Stimulated activated CD4-positive, alpha-beta T cell treated with anti-CD3 and anti-CD28 coated beads, Interleukin-15, amount 100 ng/mL, for 1 hour (primary cell): ENCODE measurements at places on chromosomes 2 and 18.

- no peak for DNase-seq
These were observed 123.5 kb downstream of the ATAD2B start for GRCh38 chr2:23803264-23803964.

DNA sequence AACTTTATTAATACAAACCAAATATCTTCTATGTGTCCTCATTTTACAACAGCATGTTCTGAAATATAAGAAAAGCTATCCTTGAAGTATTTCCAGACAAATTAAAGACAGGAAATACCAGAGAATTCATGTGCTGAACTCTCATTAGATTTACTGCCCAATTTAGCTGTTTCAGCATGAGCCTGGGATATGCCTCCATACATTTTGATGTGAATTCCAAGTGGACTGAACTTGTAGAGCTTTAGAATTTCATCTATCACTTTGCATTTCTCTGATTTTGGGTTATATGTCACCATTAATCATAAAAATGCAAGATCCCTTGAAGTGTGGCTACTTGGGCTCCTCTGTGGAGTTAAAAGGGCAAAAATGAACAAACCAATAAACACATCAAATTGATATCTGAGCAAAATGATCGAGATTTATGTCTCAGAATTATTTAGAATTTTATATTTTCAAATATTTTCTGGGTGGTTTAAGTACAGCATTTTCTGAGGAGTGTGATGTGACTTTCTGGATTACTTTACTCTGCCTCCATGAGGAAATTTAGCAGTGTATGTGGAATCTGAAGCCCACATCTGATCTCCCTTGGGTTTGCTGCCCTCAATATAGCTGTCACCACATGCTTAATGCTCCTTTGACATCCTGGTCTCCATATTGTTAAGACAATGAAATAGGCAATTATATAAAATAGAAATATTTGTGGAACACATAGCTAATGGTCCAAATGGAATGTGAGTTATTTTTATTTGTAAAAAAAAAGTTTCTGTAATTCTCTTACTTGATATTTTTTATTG lies 206.6 kb upstream of the RBMS1 start:
- no peak for DNase-seq

GRCh38 chr18:5574843-5575242 lies 31.0 kb upstream of the EPB41L3 start:
- no peak for DNase-seq

DNA sequence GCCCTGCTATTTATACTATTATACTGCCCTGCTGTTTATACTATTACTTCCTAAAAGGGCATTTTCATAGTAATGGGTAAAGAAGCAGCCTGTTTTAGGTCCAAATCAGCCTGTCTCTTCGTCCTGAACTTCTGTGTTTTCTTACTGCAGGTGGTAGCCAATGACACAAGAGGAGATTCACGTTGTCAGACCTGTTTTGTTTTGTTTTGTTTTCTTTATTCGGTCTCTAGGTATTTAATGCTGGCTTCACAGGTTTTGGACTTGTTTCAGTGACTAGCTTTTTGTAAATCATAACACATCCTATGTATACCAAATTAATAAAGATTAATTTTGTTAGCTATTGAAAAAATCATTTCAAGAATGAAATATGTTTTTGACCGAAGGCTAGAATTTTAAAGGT lies 116.4 kb downstream of the MAP3K20 start:
- DNase-seq: no peak

GRCh38 chr18:74114116-74114515 lies 33.5 kb downstream of the FBXO15 start:
- DNase-seq: no peak

GRCh38 chr18:44799907-44800421 lies 119.3 kb downstream of the SETBP1 start:
- DNase-seq: no peak

DNA sequence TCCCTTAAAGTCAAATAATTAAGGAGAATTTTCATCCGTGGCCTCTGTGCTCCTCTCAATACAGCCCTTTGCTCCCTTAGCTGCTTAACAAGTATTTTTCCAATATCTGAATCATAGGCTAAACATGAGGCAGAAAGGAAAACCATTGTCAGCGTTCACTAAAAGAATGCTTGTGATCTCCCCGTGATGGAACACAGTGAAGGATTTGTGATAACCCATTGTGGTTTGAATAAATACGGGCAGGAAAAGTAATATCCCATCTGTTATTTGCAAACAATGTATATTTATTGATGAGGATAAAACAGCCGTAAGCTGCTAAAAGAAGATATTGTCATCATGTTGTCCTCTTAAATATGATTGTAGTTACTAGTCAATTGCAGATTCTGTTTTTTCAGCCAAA lies 258.1 kb downstream of the NAPG start:
- no peak for DNase-seq

DNA sequence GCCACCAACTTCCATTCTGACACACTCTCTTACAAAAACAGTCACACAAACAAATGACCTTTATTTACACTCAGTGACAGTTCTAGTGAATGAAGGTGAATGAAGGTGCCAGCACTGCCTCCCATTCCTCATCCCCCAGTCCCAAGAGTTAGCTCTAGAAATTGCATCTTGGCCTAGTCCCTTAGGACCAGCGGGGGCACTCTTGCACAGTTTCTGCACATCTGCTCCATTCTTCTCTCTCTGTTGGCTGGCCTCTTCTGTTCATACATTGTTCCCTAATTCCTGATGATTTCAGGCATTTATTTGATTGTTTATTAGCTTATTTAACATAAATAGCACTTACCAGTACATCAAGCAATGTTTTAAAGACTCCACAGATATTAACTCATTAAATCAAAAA lies 30.9 kb downstream of the GAREM1 start:
- no peak for DNase-seq

DNA sequence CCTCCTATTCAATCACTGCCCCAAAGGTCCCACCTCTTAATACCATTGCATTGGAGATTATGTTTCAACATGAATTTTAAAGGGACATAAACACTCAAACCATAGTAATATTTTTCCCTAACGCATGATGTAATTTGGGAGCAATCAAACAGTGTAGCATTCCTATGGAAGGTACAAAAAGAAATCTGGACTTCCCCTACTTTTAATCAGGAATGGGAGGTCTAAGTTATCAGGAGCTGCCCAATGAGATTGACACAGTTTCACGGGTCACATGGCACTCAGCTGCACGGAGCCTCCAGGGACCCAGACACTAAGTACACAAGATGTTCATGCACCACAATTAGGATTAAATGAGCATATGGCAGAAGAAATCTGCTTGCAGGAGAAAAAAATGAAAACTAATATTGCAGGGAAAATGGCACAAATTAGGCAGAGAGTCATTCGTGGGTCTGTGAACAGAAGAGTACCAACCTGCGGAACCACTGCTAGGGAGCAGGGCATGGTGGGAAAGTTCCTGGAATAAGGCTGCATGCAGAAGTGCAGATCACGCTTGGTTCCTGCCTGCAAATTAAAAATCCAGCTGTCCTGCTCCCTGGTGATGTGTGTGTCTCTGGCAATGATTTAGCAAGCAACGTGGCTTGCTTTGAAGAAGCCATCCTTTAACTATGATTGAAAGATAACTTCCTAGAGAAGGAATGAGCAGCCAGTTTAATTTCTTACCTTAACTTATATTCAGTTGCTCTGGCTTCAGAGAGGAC lies 326.6 kb upstream of the ID2 start:
- no peak for DNase-seq

GRCh38 chr2:143193121-143193520 lies 63.9 kb downstream of the ARHGAP15 start:
- DNase-seq: no peak

DNA sequence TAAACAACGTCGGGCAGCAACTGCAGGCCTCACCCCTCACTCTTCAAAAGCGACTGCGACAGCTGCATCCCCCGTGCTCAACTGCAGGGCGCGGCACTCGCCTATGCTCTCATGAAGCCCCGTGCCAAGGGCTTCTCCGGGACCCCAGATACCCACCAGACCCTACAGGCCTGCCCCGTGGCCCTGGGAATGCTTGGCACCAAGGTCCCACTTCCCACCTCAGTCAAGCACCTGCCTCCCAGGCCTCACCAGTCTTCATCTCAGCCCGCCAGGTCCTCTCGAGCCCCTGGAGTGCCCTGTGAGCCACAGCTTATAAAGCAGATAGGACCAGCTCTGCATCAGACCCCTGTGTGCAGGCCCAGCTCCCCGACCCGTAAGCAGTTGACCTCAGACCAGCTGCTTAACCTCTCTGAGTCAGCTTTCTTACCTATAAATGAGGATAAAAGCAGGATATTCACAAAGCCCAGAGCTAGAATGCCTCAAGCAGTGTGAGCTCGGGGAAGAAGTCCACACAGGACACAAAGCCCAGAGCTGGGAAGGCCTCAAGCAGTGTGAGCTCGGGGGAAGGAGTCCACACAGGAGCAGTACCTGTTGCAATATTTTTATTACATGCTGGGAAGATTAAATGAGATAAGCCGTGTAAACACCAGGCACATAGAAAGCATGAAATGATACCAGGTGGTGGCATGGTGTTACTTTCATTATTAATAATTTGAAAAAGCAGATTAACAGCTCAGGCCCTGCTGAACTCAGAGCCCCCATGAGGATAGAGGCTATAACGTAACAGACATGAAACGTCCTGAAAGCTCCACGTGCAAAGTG lies 96.9 kb downstream of the HDAC4 start:
- DNase-seq: no peak

DNA sequence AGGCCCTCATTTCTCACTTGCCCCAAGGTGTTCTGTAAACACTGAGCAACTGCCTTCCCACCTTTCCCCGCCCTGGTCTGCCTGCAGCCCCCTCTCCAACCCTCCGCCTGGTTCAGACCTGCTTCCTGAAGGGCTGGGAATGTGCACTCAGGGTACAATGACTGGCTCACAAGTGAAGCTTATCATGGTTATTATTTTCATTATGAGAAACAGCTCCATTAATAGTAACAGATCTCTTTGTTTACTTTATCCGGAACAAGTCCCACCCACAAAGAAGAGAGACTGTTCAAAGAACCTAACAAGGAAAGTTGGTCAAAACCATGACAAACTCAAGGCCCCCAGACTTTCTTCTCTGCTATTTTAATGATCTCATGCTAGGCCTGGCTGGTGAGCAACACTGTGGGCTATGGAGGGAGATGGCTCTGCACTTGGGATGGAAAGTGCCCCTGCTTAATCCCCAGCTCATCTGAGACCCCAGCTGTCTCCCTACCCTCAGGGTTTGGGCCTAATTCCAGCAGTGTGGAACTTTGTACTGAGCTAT lies 36.7 kb downstream of the ARHGAP25 start:
- DNase-seq: no peak

GRCh38 chr2:83674050-83674449 lies 785.0 kb downstream of the SUCLG1 start:
- no peak for DNase-seq

DNA sequence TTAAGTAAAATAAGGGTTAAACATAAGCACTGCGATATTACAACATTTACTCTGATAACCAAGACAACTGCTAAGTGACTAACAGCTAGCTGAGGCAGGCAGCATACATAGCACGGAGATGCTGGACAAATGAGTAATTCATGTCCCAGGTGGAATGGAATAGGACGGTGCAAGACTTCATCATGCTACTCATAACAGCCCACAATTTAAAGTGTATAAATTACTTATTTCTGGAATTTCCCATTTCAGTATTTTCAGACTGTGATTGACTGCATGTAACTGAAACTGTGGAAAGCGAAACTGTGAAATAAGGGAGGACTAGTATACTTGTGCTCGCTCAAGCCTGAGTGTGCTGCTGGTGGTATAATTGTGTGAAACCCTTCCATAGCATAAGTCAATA lies 12.9 kb downstream of the IER3IP1 start:
- no peak for DNase-seq

- no peak for DNase-seq
These were observed 4.4 kb downstream of the VAMP5 start for GRCh38 chr2:85588645-85589044.

- no peak for DNase-seq
These were observed 95.7 kb downstream of the FAM161A start for GRCh38 chr2:61758159-61758558.

DNA sequence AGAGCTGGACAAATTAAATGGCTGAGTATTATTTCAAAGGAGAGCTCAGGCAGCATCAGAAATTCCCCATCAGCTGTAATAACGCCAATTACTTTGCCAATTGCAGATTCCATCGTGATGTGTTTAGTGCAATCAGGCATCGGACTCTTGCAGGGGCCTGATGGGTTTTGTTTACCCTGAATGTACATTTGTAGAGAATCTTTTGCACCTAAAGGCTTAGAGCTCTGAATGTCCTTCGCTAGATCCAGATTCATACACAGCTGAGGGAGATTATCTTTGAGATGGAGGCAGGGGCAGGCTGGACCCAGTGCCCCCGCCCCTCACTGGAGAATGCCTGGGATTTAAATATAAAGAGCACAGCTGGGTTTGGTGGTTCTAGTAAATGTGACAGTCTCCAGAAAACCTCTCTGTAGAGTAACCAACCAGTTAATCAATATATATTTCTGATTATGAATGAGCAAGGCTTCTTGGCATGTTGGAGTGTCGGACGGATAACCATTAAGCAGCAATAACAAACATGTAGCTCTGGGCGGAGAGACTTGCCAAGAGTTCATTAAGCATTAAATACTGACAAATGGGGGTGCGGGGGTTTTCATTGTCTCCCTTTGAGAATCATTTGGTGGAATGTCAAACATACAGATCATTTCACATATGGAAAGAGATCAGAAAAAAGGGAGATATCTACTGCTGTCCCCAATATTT lies 200.9 kb downstream of the SETBP1 start:
- no peak for DNase-seq

DNA sequence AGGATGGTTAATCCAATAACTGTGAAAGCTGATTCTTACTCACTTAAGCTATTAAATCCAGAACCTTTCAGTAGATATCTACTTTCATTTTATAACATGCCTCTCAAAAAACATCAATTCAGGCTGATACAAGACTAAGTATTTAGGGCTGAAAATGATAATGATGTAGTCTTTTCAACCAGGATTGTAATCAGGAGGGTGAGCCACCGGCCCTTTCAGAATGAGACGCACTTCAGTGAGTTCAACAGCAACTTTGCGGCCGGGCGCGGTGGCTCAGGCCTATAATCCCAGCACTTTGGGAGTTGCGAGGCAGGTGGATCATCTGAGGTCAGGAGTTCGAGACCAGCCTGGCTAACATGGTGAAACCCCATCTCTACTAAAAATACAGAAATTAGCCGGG lies 30.4 kb downstream of the RBMS1 start:
- DNase-seq: no peak

- no peak for DNase-seq
These were observed at the start of gene ATP6V1C2 for GRCh38 chr2:10721396-10722251. Gene ATP6V1C2 (plus strand): TSS chr2:10721630. CDS start chr2:10722850, 1,220 bp downstream.

- DNase-seq: no peak
These were observed 2.7 kb downstream of the AGXT start for GRCh38 chr2:240871071-240871958.

DNA sequence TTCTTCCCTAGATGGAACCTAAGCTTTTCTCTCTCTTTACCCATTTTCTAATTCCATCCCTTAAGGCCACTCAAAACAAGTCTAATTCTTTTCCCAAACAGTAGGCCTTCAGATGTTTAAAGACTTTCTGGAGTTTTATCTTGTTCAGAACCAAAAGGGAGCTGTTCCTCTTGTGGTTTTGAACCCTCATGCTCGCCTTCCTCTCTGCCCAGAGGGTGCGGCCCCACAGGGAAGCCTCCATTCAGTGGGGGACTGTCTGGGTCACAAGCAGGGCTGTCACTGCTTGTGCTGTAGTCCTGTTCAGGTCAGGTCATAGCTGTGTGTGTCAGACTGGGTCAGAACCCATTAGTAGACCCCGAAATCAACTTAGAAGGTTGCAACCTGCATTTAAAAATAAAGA lies 56.5 kb downstream of the TET3 start:
- DNase-seq: no peak

GRCh38 chr18:10013621-10014543 lies 100.1 kb downstream of the VAPA start:
- DNase-seq: no peak
